Fibroblast of pulmonary artery (primary cell): ENCODE measurements at places on chromosomes 13 and 19.

- no peak for DNase-seq
Measured at GRCh38 chr13:90428522-90429210, 918.8 kb upstream of the MIR17HG start.

DNA sequence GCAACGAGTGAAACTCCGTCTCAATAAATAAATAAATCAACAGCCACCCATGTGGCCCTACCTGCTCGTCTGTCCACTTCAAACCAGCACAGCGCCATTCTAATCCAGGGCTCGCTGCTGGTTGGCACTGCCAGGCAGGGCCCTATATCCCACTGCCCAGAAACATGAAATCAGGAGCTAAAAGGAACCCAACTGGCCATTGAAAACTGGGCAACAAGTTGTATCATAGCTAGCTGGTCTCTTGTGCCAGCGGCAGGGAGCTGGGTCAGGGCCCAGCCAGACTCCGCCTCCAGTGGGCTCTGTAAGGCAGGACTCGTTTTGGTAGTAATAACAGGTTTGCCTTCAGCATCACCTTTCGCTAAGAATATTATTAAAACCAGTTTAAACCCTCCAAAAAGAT, 39.3 kb downstream of the GGACT start:
- DNase-seq = no peak

- DNase-seq = no peak
Measured at GRCh38 chr13:44905556-44905955, 83.7 kb downstream of the NUFIP1 start.

DNA sequence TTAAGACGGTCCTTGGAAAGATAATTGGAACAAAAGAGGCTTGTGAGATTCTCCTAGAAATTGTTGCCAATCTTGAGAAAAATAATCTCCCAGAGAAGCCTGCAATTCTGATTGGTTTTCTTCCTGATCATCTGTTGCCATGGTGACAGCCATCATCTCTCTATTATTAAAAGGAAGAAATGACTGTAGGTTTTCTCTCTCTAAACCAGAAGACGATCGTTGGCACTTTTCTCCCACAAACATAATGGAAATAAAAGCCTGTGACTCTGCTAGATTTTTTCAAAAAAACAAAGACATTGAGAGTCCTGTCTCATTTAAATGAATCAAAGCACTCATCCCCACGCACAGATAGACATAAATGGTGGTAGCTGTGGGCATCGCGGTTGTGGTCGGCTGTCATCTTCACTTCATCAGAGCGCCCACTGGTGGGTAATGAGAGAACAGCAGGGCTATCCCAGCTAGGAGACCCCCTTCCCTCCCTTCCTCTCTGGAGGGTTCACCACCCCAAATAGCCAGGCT, 21.7 kb upstream of the CALM3 start:
- DNase-seq = no peak

DNA sequence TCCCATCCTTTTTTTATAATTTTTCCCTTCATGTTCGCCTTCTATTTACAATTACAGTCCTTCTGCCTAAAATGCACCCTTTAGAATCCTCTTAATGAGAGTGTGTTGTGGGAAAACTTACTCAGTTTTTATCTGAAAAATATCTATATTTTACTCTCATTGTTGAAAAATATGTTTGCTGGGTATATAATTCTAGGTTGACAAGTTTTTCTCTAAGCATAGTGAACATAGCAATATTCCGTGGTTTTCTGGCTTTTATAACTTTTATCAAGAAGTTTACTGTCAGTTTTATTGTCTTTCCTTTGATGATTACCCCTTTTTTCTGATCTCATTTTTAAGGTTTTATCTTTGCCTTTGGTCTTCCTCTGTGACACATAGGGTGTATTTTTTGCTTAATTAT, 57.3 kb downstream of the UQCRFS1 start:
- no peak for DNase-seq

DNA sequence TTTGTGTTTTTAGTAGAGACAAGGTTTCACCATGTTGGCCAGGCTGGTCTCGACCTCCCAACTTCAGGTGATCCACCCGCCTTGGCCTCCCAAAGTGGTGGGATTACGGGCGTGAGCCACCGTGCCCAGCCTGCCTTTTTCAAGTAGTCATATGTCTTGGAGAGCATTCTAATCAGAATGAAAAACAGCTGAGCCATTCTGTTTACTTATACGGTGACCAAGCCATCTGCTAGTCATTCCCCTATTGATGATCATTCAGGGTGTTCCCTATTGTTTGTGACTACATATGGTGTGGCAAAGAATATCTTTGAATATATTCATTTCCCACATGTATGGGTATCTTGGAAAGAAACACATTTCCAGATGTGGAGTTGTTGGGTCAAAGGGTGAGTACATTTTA, 17.2 kb downstream of the BLOC1S3 start:
- no peak for DNase-seq

GRCh38 chr13:43270130-43270830, 246.9 kb downstream of the DNAJC15 start:
- DNase-seq = no peak

DNA sequence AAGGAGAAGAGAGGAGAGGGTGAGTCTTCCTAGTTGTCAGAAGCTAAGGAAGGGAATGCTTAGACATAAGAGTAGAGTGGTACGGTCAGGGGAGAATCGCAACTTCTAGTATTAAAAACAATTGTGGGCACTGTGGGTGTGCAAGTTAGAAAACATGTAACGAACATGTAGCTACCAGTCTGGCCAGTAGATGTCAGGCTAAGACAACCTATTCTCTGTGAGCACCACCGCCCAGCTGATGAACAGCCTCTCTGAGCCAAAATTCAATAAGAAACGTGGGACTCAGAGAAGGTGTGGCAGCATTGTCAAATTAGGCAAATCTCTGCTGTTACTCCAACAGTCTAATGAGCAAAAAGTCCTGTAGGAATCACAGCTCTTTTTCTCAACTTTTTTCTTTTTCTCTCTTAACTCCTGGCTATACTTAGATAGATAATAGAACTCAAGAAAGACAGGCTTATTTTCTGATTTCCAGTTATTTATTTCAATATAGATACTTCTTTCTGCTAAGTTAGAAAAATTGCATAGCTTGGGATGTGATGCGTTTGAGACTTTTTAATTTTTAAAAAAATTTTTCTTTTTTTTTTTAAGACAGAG, 186.2 kb downstream of the USP12 start:
- peak; percentile 90 for DNase-seq

DNA sequence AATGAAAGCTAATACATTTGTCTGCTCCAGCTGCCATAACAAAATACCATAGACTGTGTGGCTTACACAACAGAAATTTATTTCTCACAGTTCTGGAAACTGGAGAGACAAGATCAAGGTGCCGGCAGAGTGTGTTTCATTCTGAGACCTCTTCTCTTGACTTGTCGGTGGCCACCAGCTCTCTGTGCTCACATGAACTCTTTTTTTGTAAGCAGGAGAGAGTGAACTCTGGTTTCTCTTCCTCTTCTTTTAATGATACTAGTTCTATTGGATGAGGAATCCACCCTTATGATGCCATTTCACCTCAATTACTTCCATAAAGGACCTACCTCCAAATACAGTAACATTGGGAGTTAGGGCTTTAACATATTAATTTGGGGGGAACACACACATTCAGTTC, 11.7 kb downstream of the KCTD12 start:
- no peak for DNase-seq

DNA sequence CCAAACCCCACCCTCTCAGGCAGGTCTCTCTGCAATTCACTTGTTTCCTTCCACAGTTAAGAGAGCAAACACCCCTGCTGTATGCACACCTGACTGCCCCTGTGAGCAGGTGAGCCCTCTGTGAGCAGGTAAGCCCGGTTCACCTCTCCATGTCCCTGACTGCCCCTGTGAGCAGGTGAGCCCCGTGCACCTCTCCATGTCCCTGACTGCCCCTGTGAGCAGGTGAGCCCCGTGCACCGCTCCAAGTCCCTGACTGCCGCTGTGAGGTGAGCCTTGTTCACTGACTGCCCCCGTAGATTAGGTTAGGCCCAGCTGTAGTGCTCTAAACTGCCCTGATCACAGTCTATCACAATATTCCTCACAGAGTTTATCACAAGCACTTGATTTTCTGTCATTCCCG, 29.2 kb downstream of the TMTC4 start:
- DNase-seq = no peak

- DNase-seq = no peak
Measured at GRCh38 chr19:10968527-10969135, 7.8 kb downstream of the SMARCA4 start.

- peak; percentile 25 for DNase-seq
Measured at GRCh38 chr13:32228330-32229041, 86.7 kb downstream of the ZAR1L start.

DNA sequence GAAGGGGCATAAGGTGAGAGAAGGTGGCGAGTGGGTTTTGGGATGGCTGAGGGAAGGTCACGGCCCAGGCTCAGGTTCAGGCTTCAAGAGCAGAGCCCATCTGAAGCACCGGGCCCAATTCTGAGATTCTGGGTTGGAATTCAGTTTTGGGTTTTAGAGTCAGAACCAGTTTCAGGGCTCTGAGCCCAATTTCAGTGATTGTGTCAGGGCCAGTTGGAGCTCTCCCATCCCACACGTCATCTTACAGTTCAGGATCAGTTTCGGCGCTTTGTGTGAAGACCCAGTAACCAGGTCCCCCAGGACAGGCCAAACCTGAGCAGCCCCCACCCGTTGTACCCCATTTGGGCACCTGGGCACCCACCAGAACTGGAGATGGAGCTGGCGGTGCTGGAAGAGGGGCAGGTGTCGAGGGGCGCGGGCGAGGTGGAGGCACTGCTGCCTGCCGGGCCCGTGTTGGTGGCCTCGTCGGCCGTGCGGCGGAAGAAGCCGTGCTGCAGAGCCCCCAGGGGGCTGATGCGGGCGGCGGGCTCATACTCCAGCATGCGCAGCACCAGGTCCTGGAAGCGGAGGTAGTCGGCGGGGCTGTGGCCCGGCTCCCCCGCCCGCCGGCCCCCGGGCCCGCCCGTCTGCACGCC, 7.5 kb downstream of the DYRK1B start:
- DNase-seq = no peak

GRCh38 chr19:17353386-17353785, 16.0 kb downstream of the GTPBP3 start:
- no peak for DNase-seq

DNA sequence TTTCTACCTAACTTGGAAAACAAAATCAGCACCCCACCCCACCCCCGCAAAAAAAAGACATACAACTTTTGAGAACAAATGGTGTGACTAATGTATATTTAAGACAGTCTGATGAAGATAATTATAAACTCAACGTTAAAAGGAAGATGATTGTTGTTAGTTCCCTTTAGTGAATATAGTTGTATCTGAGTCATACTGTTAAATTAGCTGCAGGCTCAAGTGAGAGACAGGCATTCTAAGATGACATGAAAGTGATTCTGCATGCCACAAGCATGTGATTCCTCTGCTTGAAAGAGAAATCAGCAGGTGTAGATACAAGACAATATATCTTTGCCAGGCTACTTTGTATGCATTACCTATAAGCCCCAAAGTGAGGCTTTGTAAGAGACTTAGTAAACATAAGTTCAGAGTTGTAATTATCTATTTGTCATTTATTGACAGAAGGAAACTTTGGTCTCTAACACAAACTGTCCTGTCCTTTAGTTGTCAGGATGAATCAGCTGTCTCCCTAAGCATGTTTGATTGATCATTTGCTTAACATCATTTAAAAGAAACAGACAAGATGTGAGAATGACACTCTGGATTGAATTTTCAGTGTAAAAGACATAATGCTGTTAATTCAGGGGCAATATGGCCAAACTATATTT, 319.4 kb upstream of the HTR2A start:
- no peak for DNase-seq

- DNase-seq = no peak
Measured at GRCh38 chr13:106426909-106427308, 108.6 kb downstream of the EFNB2 start.

DNA sequence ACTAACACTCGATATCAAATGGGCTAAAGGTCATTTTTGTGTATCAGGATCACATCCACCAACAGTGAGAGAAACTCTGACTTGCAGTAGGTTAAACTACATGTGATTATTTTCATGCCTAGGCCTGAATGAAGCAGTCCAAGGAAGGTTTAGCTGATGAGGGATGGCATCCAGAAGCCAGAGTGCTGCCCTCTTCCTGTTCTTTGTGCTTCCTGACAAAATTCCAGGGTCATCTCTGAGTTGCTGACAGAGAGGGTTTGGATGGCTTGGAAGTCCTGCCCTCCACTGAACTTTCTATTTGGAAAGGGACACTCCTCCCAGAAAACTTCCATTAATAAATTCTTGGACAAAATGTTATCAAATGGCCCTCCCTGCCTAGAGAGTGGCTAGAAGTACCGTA, 728.3 kb upstream of the SLC10A2 start:
- DNase-seq = no peak

- DNase-seq = no peak
Measured at GRCh38 chr19:23558541-23558940, 128.5 kb downstream of the ZNF675 start.

- DNase-seq = no peak
Measured at GRCh38 chr19:17460372-17461230, at the start of gene NXNL1. TSS of gene NXNL1 (minus strand) at chr19:17460926. CDS start at chr19:17460869, 57 bp downstream.

DNA sequence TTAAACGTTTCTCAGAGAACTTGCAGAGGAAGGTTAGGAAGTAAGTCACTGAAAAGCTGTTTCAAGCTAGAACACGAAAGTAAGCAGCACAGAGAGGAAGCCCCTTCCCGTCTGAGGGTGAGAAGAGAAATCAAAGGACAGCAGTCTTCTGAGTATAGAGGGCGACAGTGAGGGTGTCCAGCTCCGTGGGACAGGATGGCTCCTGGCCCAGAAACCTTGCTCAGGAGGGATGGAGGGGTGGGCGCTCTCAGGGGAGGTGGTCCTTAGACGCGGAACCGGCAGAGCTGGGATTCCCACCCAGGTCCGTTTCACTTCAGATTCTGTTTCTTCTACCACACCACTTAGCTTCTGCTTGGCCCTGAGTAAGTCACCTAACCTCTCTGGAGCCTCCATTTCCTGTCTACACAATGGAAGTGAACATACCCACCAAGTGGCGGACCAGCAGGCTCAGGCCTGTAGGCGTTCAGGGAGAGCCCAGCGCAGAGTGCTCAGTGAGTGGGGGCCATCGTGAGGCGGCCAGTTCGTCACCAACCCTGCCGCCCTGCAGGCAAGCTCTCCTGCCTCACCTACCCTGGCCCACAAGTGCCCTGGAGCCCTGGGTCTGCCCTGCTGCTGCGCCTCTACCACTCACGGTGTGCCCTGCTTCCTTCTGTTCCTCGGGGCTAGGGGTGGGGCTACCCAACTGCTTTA, 5.5 kb upstream of the RSPH6A start:
- no peak for DNase-seq

GRCh38 chr19:2294687-2295335, 12.8 kb upstream of the PEAK3 start:
- DNase-seq = peak; percentile 66

- no peak for DNase-seq
Measured at GRCh38 chr19:6011206-6011605, 33.3 kb upstream of the RANBP3 start.

DNA sequence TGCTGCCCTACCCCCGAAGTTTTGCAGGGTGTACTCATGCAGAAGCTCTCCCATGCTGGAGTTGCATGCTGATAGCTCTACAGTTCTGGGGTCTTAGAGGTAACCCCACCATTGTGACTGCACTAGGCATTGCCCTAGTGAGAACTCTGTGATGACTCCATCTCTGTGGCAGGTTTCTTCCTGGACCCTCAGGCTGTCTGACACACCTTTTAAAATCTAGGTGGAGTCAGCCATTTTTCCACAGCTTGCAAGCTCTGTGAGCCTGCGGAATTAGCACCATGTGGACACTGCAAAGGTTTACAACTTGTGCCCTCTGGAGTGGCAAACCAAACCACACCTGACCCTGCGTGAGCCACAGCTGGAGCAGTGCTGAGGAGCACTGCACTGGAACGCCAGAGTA, 636.2 kb upstream of the SPRY2 start:
- DNase-seq = no peak
